Stimulated activated CD8-positive, alpha-beta memory T cell treated with anti-CD3 and anti-CD28 coated beads, Interleukin-15, amount 100 ng/mL, for 24 hours (primary cell): ENCODE measurements at places on chromosomes 2 and 18.

GRCh38 chr2:213923543-213923942 is 487.3 kb upstream of the VWC2L start:
- no peak for DNase-seq

DNA sequence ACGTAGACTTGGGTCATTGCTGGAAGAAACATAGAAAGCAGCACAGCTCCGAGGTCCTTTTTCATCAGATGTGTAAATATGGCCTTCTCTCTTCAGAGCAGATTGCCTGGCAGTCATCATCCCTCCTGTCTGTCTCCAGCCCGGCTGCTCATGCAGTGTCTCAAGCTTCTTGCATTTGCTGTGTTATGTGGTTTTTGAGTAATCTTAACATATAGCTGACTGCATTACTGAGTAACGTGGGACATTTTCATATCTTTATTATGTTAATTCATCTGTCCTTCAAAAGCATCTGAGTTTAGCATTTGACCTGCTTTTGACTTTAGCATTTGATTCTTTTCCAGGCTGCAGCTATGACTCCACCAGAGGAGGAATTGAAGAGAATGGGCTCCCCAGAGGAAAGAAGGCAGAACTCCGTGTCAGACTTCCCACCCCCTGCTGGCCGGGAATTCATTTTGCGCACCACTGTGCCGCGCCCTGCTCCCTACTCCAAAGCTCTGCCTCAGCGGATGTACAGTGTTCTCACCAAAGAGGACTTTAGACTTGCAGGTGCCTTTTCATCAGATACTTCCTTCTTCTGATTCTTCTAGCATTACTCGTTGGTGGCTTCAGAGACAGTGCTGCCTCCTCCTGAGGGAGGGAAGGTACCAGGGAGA is 116.2 kb downstream of the RAB3GAP1 start:
- no peak for DNase-seq

DNA sequence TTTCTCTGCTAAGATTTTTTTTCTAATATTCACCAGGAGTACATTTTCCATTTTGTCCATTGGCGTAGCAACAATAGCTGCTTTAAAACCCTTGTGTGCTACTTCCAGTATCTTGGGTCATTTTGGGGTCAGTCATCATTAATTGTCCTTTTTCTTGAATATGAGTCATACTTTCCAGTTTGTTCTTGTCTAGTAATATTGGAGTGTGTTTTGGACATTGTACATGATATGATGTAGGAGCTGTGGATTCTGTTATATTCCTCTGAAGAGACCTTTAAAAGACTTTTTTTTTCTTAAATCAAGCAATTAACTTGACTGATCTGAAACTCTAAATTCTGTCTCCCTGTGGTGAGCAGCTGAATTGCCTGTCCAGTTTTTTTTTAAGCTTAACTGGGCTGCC is 40.8 kb downstream of the AGPS start:
- DNase-seq: no peak

DNA sequence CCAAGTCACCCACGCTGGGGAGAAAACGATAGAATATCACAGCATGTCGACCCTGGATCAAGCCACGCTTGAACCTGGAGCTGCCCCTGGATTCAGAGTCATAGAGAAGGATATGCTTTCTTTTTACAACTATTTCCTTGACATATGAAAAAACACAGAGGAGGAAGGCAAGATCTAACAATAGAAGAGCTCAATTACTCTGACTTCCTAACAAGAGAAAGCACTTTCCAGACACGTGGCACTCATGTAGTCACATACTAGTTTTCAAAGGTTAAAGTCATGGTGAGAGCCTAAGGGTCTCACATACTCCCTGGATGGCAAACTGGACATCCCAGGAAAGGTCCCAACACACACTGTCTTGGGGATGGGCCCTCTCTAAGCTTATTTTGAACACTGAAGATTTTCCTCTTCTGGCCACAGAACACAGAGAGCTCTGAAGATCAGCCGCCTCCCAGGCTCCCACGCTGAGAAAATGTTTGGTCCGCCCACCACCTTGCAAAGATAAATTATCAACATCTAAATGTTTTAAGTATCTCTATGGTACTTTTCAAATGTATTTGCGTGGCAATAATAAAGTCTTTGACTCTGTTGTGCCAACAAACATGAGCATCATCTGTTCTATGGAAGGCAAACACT is 4.9 kb downstream of the PXDN start:
- no peak for DNase-seq

GRCh38 chr18:44852818-44853217 is 172.1 kb downstream of the SETBP1 start:
- no peak for DNase-seq

- DNase-seq: no peak
These were observed 2.1 kb downstream of the BCL2L11 start for GRCh38 chr2:111122631-111123421.

- no peak for DNase-seq
These were observed 17.4 kb upstream of the AP1S3 start for GRCh38 chr2:223854741-223855140.
